ENCODE measurements at places on chromosomes 3 and 15.

- no peak for DNase-seq
Measured at GRCh38 chr3:33103480-33103879, 6.5 kb upstream of the GLB1 start.

DNA sequence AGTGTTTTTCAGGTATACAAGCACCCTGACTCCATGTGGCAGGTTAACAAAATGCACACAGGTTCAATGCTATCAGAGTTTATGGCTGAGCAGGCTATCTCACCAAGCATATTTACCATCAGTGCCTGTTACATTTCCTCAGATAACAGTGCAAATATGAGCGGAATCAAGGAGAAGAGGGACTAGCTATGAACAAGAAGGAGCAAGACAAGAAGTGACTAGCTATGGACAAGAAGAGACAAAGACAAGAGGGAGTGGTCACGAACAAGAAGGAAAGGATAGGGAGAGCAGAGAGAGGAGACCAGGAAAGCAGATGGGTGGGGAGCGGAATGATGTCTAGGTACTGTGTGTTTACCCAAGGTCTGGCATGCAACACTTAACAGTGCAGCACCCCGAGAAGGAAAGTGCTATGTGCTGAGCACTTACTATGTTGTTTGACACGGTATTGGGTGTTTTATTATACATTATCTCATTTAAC is 8.6 kb downstream of the ILDR1 start:
- DNase-seq = no peak

DNA sequence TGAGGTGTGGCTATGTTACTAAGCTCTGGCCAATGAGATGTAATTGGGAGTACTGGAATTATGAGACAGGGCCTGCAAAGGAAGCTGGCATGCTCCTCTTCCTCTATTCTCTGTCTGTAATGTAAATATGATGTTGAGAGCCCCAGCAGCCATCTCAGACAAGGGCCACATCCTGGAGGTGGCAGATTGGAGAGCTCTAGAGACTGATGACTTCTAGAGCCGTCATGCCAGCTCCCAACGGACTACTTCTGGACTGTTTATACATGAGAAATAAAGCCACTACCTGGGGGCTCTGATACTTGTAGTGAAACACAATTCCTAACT is 19.7 kb downstream of the PLD1 start:
- DNase-seq = no peak

GRCh38 chr15:99925661-99926461 is 192.6 kb upstream of the LYSMD4 start:
- peak; percentile 6 for DNase-seq

- DNase-seq = no peak
Measured at GRCh38 chr15:63797116-63797515, 36.6 kb downstream of the HERC1 start.

DNA sequence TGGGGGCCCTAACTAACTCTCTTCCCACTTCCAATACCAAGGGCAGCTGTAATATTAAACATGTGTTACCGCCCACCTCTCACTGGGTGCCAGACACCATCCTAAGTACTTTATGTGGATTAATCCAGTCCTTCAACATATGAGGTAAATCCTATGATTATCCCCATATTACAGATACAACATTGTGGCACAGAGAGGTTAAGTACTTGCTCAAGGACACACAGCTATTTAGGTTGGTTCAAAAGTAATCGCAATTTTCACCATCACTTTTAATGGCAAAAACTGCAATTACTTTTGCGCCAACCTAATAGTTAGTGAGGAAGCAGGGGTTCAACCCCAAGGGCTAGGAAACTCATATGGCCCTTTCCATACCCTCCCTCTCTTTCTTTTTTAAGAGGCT is 100.8 kb downstream of the SEMA5B start:
- no peak for DNase-seq

DNA sequence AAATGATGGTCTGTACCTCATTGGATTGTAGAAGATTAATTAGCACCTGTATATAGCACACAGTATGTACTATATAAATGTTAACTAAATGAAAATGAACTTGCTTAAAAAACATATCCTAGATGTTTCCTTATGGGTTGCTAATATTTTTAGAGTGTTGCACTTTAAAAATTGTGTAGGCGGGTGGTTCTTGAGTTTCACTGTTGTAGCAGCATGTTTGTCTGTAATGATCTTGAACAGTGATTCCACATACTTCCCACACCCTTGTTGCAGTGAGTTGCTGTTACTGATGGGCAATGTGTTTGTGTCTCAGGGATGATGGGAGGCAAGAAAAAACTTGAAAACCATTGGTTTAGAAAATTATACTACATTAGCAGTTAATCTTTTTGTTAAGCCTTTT is 22.0 kb downstream of the USP3 start:
- DNase-seq = no peak

DNA sequence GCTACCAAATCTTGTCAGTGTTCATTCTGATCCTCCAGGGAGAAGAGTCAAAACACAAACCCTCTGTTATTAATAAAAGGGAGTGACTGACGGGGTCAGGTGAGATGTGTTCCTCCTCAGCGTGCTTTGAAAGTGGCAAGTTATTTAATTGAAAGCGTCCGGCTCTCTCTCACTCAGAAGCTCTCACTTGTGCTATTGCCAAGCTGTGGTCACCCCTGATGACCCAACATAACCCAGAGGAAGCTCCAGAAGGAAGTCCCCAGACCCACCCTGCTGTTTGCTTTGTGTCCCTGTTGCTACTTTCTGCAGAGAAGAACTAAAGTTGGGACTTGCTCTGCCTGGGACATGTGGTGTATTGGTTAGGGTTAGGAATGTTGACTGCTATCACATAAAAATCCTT is 235.6 kb downstream of the EDEM1 start:
- DNase-seq = no peak

GRCh38 chr15:78930577-78931388 is 14.1 kb downstream of the CTSH start:
- DNase-seq = peak; percentile 5

GRCh38 chr15:57509965-57510364 is 81.7 kb upstream of the MYZAP start:
- peak; percentile 41 for DNase-seq

GRCh38 chr3:152383136-152383606 is 114.4 kb downstream of the MBNL1 start:
- no peak for DNase-seq

DNA sequence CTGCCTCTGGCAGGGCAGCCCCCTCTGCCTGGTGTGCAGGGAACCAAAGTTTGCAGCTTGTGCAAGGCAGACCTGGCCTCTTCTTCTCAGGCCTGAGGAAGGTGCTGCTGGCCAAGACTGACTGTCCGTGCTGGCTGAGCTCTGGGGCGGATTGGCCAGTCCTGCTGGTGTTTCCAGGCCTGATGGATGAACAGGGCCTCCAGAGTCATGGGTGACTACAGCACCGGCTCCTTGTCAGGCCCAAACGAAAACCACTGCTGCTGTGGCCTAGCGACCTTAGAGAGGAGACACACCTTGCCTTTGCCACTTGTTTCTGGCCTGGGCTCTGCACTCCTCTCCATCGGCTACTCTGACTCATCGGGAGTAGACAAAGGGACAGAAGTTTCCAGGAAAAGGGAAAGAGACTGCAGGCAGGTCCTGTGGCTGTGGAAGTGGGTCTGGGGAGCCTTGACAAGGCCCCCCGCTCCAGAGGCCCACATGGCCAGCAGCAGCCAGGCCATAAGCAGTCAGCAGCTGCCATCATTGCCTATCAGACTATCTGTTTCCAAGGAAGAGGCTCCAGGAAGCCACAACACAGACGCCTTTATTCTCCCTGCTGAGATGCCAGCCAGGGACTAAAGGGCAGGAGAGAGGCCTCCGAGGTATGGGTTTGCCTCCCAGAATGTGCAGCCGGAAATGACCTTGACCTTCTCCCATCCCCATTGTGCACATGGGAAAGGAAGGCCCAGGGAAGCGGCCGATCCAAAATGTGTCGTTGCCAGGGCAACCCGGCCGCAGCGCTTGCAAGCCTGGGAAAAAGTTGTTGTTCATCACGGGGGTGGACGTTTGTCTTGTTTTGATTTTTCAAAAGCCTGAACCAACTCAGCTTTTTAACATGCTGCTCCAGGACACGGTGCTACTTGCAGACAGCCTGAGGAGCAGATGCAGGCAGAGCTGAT is 160.5 kb downstream of the CHSY1 start:
- DNase-seq = no peak

GRCh38 chr3:61415201-61415600 is 146.2 kb upstream of the PTPRG start:
- DNase-seq = no peak

DNA sequence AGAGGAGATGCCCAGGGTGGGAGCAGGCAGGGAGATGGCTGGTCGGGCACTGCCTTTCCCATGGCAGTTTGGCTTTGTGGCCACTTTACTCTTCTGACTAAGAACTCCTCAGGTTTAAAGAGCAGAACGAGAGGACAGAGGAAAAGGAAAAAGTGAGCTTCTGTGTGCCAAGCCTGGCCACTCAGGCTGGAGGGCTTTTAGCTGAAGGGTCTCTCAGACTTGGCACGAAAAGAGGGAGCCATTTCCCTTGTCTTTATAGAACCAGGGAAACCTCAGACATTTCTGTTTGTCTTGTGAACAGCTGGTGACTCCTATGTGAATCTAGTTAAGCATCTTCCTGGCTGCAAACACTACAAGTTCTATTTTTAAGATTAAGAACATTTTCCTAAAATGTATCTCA is 23.3 kb upstream of the PSMD6 start:
- peak; percentile 71 for DNase-seq

DNA sequence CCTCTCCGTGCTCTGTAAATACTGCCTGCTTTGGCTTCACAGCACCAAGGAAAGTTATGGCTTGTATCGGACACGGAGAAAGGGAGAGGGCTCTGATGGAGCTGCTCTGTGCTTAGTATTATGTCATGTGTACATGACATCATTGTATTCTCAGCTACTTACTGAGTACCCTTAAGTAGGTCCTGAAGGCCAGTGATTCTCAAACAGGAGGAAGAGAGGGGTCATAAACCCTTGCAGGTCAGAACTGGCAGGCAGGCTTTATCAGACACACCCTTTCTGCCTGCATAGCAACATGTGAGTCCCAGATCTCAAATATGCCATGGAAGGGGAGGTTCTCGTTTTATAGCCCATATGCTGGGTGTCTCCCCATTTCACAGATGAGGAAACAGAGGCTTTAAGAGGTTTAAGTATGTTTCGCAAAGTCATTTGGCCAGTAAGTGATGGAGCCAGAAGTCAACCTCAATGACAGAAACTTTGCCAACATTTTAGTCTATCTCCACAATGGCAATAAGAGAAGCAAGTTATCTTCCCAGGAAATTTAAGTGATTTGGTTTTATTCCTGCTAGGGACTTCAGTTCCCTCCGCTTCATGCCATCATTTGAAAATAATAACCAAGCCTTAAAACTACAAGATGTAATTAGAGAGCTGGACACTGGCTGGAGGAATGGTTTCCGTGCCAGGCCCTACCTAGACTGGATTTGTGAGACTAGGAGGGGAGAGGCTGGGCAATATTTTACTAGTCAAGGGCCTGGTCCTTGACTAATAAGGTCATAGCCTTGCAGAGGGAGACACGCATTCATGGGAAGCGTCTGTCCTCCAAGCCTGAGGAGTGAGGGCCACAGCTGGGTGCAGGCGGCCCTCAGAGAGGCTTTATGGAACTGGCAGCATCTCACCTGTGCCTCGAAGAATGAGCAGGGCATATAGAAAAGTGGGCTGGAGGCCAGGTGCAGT is 133.0 kb downstream of the XXYLT1 start:
- no peak for DNase-seq

DNA sequence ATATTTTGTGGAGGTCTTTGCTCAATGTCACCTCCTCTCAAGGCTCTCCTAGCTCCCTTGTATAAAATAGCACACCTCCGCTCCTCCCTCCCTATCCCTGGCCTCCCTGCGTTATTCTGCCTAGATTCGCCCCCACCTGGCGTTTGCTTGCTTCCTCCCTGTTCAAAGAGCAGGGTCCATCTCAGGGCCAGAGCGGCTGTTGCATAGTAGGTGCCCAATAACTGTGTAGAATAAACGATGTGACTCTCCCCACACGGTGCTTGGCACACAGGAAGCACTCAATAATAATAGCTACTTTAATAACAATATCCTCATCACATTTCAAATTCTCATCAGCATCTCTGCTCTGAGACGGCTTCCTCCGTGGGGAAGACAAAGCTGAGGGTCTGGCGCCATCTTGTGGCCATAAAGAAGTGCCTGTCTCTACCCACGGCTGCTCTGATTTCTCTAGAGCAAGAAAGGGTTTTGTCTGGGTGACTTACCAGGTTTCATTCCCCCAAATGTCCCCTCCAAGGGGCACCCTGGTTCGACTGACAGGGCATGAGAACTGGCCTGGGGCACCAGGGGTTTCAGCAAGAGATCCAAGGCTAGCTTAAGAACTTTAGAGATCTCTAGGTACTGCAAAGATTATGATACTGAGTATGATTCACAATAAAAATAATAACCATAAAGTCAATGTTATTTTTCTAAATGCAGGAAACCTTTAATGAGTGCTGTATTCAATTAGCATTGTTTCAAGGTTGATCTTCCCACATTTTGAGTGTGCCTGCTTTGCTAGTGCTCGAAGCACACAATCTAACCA is 16.1 kb downstream of the CD276 start:
- peak; percentile 43 for DNase-seq

DNA sequence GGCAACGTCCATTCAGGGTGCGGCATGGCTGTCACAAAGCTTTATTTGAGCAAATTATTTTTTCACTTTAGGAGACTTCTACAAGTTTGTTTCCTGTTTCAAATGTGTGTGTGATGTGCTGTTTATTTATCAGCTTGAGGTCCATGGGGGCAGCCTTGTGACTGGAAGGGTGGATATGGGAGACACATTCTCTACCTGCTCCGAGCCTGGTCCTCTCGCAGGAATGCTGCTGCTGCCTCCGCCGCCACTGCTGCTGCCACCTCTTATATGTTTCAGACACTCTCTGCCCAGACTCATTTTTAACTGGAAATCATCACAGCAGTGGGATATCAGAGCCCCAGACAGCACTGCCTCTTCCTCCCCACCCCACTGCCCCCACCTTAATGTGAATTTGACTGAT is 83.5 kb upstream of the PXYLP1 start:
- no peak for DNase-seq

DNA sequence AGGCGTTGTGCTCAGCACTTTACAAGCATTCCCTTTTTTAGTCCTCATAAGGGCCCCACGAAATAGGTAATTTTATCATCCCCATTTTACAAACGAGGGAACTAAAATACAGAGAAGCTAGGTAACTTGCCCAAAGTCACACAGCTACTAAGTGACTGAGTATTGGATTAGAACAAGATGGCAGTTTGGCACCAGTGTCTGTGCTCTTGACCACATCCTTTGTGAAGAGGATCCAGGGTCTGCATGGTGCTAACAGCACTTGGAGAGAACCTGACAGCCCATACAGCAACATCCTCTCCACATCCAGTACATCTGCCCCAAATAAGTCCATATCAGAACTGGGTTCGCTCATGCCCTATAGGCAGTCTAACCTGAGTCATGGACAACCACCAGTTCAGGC is 21.8 kb upstream of the DAPK2 start:
- DNase-seq = no peak

DNA sequence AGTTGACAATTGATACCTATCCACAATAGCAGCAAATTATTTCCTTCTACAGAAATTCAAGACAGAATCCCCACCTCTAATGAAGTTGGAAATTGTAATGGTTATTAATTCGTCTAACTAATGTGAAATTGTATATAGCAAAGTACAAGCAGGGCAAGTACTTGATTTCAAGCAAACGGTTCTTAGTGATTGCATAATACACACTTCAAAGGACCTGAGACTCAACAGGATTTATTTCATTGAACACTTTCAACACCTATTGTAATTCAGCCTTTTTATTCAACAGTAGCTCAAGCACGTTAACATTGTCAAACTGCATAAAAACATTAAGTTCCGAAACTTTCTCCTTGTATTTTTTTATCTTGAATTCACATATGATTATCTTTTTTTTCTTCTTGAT is 40.2 kb upstream of the AGTR1 start:
- DNase-seq = no peak

All from NCI-H1092 treated with DMSO at 0.1 percent for 48 hours (cell line).